ENCODE measurements at places on chromosomes 1 and 21. TPM values are rescaled to one million over a fixed set of nuclear protein-coding genes. Genes with fewer than 3 reads are reported as not detected.

DNA sequence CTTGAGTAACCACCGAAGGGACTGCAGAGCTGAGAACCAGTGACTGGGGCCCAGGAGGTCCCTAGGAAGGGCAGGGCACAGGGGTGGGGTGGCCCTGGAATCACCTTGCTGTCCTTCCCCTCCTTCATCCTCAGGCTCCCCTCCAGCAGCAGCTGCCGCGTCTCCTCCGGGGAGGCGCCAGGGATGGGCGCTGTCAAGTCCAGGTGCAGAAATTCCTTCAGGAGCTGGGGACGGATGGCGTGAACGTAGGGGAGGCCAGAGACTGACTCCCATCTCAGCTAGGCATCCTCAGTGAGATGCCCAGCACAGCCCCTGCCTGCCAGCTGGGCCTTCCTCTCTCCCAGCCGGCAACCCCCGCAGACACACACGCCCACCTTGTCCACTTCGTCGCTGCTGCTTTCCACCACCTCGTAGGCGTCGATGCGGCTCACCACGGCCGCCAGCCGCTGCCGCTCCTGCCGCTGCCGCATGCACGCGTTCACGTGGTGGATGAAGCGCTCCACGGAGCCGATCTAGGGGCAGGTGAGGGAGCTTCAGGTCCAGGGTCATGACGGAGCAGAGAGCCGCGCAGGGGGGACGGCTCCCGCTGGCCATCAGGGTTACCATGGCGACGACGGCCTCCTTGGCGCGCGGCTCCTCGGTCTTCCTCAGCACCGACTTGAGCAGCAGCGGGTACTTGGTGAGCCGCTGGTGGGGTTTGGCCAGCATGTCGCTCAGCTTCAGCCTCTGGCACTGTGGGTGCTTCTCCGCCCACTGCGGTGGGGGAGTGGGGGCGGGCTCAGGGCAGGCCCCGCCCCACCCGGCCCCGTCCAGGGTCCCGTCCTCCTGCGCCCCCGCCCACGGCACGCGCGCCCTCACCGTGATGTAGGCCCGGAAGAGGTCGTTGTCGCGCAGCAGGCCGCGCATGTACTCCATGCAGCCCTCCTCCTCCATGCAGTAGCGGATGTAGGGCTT, 4.4 kb upstream of the TNFRSF25 start:
- no peak for ATAC-seq

- ATAC-seq, result no peak
These were observed 31.1 kb downstream of the GJA5 start for GRCh38 chr1:147729315-147729714.

DNA sequence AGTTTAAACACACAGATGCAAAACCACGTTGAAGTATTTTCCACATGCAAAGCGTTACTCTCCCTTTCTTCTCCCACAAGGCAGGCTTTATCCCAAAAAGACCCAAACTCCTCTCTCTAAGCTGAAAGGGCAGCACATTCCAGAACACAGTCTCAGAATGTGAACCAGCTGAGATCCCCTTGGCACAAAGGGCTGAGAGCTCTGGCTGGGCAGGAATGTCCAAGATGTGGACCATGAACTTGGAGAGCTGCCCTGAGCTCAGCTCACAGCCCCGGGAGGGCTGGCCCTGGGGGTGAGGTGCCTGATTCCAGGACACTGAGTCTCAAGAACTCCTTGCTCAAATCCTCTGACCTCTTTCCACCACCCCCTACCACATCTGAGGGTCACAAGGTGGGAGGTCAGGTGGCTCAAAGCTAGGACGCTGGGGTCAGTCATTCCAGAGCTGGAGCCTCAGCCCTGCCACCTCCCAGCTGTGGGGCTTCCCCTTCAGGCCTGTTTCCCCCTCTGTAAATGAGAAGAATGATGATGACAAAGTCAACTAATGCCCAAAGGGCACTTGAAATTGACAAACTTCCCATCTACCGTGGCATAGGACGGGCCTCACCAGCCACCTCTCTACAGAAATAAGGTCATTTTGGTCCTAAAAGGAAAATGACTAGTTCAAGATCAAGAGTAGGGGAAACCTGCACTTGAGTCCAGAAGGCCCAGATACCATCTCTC, 11.5 kb downstream of the ALDH4A1 start:
- no peak for ATAC-seq

DNA sequence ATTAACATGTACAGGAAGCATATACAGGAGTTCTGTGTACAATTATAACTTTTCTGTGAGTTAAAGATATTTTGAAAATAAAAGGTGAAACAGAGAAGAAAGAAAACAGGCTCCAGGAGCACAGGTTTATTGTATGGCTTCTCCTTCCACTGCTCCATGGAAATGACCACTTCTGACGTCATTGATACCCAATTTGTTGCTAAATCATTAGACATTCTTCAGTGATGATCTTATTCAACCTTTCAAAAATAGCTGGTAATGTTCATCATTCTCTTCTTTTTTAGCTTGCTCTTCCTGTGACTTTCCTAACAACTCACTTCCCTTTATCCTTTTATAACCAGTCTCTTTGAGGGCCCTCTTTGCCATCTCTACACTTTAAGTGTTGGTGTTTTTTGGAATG, 77.8 kb downstream of the KCNK2 start:
- no peak for ATAC-seq

DNA sequence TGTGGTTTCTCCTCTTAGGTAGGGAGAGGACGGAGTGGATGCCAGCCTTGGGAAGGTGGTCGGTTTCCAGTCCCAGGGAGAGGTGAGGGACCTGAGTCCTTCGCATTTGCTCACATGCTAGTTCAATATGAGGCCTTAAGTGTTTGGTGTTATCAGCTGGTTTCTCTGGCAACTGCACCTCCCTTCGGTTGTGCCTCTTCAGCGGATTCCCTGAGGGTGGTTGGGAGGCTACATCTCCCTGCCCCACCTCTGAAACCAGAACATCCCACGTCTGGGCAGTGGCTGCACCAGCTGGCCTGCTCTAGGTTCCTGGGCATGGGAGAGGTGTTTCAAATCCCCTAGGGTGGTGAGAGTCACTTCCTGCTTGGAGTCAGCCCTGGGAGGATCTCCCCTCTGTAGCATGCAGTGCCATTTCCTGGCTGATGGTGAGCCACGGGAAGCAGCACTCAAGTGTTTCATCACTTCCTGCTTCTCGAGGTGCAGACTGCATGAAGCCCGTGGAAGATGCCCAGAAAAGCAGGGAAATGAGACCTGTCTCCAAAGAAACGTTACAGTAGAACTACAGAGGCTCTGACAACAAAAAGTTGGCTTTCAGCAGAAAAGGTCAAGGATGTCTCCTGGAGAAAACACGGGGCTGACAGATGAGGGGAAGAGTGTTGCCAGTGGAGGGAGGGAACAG, 4.5 kb downstream of the TMEM125 start:
- ATAC-seq, result peak; percentile 73

DNA sequence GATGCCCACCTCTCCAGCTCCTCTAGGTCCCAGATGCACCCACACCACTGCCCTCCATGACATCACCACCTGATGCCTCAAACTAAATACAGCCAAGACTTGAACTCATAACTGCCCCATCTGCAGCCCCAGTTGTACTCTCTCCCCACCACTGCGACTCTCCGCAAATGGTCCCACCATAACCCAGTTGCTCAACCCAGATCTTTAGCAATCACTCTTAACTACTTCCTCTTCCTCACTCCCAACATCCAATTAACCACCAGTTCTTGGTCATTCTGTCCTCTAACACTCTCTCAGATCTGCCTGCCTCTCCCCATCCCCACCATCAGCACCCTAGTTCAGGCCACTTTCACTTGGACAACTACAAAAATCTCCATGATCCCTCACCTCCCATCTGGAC, 36.8 kb upstream of the PLA2G2C start:
- ATAC-seq, result no peak

- no peak for ATAC-seq
These were observed 17.5 kb downstream of the ITGB2 start for GRCh38 chr21:44903050-44903685.

DNA sequence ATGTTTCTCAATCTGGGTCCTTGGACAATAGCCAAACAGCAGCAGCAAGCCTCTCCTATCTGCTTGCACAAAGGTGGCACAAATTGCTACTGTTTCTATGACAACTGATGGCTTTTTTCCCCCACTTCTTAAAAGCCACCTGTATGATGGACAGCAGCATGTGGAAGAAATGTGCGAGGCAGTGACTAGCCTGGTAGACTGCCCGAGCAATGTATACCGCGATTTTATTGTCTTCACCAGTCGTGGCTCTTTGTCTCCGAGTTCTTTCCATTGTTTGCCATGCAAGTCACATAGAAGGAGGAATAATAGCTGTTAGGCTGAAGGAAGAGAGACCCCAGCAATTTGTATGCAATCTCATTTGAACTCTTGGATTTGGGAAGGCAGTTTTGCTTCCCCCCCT, 79.4 kb downstream of the S1PR1 start:
- no peak for ATAC-seq

GRCh38 chr1:97332716-97333115, 588.1 kb downstream of the DPYD start:
- ATAC-seq, result peak; percentile 56

DNA sequence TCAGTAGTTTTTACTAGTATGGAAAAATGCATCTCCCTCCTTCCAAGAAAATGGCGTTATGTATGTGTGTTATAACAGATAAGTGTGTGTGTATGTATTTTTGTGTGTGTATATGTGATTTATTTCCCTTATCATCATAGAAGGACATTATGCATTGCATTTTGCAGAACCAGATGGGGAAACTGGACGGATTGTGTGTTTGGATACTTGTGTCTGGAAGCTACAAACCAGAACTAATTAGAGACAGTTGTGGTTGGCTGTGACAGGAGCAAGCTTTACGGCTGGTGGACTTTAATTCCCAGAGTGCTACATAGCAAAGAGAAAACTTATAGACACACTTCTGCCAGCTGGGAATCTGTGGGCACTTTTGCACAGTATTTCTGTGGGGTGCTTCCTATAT, 162.5 kb downstream of the RWDD3 start:
- no peak for ATAC-seq

GRCh38 chr1:67629370-67630075, 55.5 kb upstream of the GADD45A start:
- ATAC-seq, result no peak

- no peak for ATAC-seq
These were observed 42.2 kb upstream of the GOLT1A start for GRCh38 chr1:204255966-204256365.

- ATAC-seq, result no peak
These were observed 60.6 kb downstream of the SCCPDH start for GRCh38 chr1:246784621-246785493.

The ABCA4 gene
- not detected for total RNA-seq

The ETV3L gene
- not detected for total RNA-seq
